ENCODE measurements at places on chromosomes 4 and X. TPM values are rescaled to one million over a fixed set of nuclear protein-coding genes. Genes with fewer than 3 reads are reported as not detected.

SPANXD gene
- not detected for total RNA-seq

SOX3 gene
- total RNA-seq = not detected

ARX gene
- total RNA-seq = not detected

STIM2 gene
- 70.2 TPM for total RNA-seq

FOXP3 gene
- 23.6 TPM for total RNA-seq

C1QTNF7 gene
- not detected for total RNA-seq

CXCL1 gene
- total RNA-seq = not detected

DDX53 gene
- not detected for total RNA-seq

SSX2B gene
- total RNA-seq = not detected

TLL1 gene
- total RNA-seq = not detected

CCSER1 gene
- 0.64 TPM for total RNA-seq

POLN gene
- total RNA-seq = 3.2 TPM

ELOVL6 gene
- total RNA-seq = 14.6 TPM

SERTM2 gene
- not detected for total RNA-seq

TMEM35A gene
- total RNA-seq = not detected

TLR8 gene
- 0.11 TPM for total RNA-seq

DNA sequence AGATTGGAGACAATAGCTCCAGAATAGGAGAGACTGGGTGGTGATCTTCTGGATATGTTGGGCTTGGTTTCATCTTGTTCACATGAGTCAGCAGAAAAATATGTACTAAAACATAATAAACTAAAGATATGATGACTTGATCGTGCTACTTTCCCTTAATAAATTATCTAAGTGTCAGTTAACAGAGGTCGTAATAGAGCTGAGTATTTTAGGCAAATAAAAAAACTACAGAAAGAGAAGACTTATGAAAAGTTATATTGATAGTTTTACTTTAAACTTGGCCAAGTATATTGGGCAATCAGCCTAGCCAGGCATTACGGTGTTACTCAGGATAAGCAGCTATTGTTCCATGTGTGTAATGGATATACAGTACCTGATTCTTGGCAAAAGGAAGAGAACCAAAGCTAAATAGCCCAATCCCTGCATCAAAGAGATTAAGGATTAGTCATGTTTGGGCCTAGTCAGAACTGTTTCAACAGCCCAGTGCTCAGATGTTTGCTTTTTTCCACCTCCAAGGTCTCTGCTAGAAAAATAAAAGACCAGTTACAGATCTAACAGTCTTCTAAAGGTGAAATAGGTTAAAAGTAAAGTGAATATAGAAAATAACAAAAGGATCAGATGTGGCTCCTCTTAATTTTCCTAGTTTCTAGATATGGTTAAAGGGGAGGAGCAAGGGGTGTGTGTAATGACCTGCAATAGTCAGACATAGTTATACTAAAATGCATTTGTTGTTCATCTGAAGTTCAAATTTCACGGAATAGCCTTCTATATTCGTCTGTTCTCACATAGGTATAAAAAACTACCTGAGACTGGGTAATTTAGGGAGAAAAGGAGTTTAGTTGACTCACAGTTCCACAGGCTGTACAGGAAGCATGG, 262.6 kb downstream of the ADGRL3 start:
- DNase-seq = no peak

DNA sequence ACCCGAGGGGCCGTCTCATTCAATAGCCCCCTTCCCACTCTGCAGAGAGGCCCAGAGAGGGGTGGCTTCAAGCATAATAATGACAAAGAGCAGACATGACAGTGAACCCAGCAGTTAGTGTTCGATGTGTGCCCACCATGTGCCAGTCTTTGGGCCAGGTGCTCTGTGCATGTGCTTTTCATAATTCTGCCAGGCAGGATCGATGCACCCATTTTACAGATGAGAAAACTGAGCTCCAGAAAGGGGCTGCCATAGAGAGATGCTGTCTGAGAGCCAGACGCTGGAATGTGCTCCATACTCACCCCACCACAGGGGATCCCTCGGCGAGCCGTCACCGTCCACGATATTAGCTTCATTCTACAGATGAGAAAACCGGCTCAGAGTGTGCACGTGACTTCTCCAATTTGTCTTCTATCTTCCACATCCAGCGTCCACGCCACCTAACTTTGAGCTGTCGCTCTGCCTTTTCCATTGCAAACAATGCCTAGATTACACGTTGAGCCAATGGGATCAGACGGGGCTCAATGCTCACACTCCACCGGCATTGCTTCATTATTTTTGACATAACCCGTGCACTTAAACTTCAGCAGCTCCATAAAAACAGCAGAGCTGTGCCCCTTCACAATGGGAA, 8.2 kb downstream of the ADRA2C start:
- no peak for DNase-seq

DNA sequence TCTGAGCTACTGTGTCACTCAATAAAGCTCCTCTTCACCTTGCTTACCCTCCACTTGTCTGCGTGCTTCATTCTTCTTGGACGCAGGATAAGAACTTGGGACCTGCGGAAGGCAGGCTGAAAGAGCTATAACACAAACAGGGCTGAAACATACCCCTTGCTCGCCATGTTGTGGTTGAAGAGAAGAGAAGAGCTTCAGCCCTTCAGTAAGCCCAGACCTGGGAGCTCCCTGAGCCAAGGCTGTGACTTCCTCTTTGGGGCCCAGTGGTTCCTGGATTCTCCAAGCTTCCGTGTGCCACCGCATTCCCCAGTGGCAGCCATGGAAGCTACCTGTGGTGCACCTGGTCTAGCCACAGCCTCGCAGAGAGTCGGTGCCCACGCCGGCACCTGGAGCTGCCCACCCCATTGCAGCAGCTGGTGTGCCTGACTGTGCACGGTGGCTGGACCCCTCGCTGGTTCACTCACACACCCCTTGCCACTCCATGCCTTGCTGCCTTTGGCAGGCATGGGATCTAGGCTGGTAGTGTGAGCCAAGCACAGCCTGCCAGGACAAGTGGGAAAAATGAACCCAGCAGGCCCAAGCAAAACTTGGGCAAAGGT, 160.6 kb downstream of the EVC2 start:
- DNase-seq = no peak

DNA sequence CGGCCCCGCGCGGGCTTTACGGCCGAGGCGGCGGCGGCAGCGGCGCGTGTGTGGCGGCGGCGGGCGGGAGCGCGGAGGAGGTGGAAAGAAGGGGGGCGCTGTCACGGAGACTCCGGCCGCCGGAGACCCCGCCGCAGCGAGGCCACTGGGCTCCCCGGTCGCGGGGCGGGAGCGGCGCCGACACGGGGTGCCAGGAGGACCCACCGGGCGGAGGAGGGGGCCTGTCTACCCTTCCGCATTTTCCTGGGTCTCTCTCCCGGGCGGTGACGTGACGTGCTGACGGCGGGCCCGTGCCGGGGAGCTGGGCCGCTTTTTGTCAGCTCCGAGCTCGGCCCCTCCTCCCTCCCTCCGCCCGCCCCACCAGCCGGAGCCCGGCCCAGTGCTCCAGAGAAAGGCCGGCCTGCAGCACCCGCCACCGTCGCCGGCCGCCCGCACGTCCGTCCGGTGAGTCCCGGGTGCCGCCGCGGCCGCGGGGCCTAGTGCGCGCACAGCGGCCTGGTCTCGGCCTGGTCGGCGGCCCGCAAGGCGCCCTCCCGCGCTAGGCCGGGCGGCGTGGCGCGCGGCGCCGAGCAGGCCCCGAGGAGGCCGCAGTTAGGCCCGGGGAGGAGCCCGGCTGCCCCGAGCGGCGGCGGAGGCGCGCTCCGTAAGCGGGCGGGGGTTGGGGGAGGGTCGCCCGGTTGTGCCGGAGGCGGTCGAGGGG, at the start of gene ZFX:
Gene ZFX (plus strand): TSS at position 379 of the 700 bp plus-strand sequence. CDS start 23,014 bp downstream, outside the sequence.
- DNase-seq = peak; percentile 74

DNA sequence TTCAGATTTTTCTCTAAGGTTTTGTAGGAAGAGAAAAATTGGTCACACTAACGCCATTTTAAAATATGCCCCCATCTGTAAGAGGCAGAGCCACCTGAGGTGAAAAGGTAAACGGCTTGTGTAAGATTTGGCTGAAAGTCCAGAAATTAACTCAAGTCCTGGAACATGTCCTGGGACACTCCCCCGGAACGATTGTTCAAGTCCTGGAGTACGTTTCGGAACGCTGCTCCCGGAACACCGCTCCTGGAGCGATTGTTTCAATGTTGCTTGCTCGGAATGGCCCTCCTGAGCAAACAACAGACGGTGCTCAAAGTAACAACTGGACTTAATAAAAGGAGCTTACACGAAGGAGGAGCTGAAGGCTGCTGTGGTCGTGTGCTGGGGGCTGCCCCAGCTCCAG, 796.5 kb upstream of the SLIT2 start:
- DNase-seq = no peak

DNA sequence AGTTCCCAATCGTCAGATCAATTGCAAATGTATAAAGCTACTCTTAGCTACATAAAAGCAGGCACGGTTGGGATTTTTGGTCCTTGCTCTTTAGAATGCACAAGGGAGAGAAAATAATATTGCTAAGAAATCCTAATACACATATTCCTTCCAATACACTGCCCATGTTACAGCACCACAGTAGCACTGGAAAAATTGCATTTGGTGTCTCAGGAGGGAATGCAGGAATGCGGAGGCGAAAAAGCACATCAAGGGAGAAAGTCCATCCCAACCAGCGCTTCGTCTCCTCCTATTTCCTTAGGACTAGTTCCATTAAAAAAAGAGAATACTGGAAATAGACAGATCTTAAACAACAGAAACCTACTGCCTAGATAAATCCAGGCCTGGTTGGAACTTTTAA, 23.9 kb downstream of the ADGRA3 start:
- no peak for DNase-seq

GRCh38 chr4:158624889-158625478, 46.7 kb downstream of the C4orf46 start:
- DNase-seq = no peak

DNA sequence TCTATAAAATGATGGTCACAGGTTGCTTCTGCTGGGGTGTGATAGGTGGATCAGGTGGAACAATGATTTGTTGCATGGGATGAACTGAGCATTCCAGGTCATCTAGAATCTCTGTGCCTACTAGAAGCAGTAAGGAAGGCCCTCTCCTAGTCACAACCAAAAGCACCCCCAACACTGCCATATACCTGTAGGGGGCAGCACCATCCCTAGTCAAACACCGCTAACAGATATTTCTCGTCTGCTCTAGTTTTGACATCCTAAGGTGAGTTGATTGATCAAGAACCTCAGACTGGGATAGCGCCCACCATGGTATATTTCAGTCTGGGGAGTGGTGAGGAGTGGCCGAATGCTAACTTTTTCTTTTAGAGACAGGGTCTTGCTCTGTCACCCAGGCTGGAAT, 160.2 kb downstream of the NHS start:
- peak; percentile 33 for DNase-seq

GRCh38 chr4:53908661-53909078, 155.7 kb downstream of the CHIC2 start:
- DNase-seq = no peak

DNA sequence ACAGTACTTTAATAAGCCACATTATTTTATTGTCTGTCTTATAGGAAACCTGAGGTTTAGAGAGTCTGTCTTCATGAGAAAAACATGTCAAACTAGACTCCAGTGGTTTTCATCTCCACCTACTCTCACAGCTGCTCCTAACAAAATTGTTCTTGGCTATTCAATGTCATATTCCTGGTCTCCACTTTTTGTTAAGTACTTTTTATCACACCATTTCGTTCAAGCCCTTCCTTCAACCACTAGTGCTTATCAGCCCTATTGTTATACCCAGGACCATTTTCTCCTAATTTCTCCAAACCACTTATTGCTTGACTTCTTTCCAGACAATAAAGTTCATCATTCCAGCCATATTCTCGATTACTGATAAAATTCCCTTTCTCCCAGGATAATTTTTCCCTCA, 1674.3 kb upstream of the AGA start:
- no peak for DNase-seq

- DNase-seq = no peak
These were observed 50.8 kb downstream of the TMEM165 start for GRCh38 chr4:55446578-55446922.

GRCh38 chr4:185280608-185281007, 71.2 kb downstream of the SNX25 start:
- DNase-seq = no peak

GRCh38 chrX:13470685-13470977, 98.8 kb upstream of the EGFL6 start:
- DNase-seq = no peak

GRCh38 chr4:2291705-2292645, 30.1 kb upstream of the MXD4 start:
- DNase-seq = no peak

- no peak for DNase-seq
These were observed 102.3 kb upstream of the S100G start for GRCh38 chrX:16547644-16548043.

GRCh38 chr4:86569103-86569870, 24.8 kb upstream of the PTPN13 start:
- DNase-seq = no peak

GRCh38 chrX:135200297-135200696, 29.1 kb upstream of the CT55 start:
- no peak for DNase-seq

DNA sequence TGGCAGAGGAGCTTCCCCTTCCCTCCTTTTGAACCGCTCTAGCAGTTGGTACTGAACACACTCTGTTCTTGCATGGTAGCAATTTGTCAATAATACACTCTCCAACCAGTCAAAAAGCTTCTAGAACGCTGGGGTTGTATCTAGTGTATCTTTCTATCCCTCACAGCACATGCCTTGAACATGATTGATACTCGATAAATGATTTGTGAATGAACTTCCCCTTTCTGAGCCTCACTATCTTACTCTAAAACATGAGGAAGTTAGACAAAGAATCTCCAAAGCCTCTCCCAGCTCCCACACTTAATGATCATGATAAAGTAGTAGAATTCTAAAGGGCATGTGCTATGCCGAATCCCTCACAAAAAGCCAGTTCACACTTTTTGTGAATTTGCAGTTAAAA, 64.4 kb downstream of the DLG3 start:
- DNase-seq = no peak

DNA sequence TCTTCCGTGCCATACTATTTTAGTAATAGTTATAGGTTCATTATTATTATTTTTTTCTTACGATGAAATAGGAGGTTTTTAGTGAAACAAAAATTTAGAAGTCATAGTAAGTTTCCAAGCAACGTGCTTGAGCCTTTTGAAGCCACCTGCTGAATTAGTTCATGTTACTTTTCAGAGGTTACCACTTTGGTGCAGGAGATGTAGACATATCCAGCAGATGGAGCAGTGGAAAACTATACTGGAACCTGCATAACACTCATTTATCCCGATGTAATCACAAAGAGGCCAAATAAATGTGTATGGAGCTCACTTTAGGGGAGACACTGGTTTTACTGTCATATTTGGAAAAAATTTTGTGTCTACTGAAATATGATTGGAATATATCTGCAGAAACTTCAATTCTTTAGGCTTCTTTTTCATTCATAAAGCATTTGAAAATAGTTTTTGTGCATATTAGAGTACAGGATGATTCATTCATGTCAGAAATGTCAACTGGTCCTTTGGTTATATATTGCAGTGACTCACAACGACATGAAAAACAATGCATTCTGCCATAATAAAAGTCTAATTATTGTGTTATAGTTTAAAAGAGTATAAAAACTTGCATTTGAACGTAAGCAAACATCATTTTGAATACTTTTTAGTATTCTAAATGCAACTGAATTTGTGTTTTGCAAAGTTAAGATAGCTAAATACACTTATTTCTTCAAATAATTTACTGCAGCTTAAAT, 2182.9 kb upstream of the TENM3 start:
- DNase-seq = no peak

GRCh38 chr4:95839891-95840290, at the start of gene PDHA2:
Gene PDHA2, plus strand, starts transcription at chr4:95840093. Its CDS starts 58 bp downstream, at chr4:95840151.
- DNase-seq = no peak

- no peak for DNase-seq
These were observed 63.2 kb downstream of the BANK1 start for GRCh38 chr4:101853691-101854090.

GRCh38 chrX:14753441-14753840, 119.4 kb downstream of the FANCB start:
- DNase-seq = no peak

- no peak for DNase-seq
These were observed 367.8 kb upstream of the SLC7A11 start for GRCh38 chr4:138609943-138610350.

All from activated naive CD8-positive, alpha-beta T cell treated with anti-CD3 and anti-CD28 coated beads, Interleukin-2, amount 10 ng/mL, durations not matched to agents 7 days and 5 days (primary cell).